NCI-H510A (cell line): ENCODE measurements at places on chromosomes 6 and 20.

- no peak for DNase-seq
Measured at GRCh38 chr6:91694016-91694654, 1107.3 kb upstream of the MAP3K7 start.

GRCh38 chr6:53827531-53827930 is 32.7 kb downstream of the LRRC1 start:
- DNase-seq = no peak

DNA sequence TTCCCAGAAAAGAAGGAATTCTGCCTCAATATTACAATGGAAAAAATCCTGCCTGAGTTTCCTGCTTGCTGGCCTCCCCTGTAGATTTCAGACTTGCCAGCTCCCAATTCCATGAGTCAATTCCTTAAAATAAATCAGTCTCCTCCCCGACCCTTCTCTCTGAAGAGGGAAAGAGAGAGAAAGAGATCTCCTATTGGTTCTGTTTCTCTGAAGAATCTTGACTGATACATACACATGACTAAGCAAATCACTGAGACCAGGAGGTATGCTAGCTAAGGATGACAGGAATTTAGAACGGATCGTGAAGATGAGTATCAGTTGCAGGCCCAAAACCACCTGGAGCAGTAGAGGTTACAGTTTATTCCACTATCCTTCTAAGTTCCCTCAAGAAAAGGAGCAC is 11.3 kb upstream of the RBM24 start:
- no peak for DNase-seq

DNA sequence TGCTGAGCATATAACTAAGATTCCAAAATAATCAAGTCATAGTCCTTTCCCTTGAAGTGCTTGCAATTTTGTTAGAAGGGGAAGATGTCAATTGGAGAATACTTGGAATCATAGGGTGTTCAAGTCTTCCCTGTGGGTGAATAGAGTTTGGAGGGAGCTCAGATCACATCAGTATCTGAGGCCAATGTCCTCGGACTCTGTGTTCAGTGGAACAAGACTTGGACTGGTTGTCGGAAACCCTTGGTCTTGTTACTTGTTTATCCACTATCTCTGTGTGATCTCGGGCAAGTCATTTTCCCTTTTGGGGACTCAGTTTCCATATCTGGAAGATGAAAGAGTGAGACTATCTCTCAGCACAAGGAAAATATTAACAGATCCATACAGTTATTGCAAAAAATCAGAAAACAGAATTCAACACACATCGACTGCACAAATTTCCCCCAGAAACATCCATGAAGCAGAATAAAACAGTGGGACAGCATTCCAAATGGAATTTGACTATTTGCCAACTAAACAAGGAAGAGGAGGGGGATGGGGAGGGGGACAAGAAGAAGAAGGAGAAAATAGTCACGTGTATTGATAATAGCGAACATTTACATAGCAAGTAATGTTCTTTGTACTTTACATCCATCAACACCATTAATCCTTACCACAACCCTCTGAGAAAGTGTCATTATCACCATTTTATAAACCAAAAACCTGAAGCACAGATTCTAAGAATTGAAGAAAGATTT is 3.9 kb upstream of the EDEM2 start:
- DNase-seq = no peak

- no peak for DNase-seq
Measured at GRCh38 chr6:107812234-107812769, 11.8 kb downstream of the SCML4 start.

GRCh38 chr6:135289816-135290215 is 108.7 kb downstream of the MYB start:
- no peak for DNase-seq

GRCh38 chr6:10687582-10687981 is 6.8 kb downstream of the C6orf52 start:
- no peak for DNase-seq

- DNase-seq = no peak
Measured at GRCh38 chr6:15929685-15930084, 199.2 kb upstream of the MYLIP start.

- no peak for DNase-seq
Measured at GRCh38 chr6:89412071-89413005, at the start of gene RRAGD. Gene RRAGD, minus strand, starts transcription at chr6:89412273. Its CDS starts 280 bp downstream, at chr6:89411993.

DNA sequence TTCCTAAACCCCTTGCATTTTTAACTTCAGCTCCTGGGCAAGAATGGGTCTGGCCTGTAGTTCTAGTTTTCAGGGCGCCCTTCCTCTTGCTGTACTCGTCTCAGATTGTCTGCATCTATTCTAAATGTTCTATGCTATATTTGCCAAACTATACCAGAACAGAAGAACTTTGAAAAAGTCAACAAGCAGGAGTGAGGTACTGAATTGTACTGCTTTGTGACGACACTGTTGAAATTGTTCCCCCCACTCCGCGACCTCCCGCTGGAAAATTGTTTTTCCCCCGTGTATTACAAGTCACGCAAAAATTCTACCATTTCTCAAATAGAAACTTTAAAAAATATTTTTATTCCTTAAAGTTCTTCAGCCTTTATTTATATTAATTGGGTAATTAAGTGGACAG is 73.9 kb downstream of the CBFA2T2 start:
- DNase-seq = no peak

DNA sequence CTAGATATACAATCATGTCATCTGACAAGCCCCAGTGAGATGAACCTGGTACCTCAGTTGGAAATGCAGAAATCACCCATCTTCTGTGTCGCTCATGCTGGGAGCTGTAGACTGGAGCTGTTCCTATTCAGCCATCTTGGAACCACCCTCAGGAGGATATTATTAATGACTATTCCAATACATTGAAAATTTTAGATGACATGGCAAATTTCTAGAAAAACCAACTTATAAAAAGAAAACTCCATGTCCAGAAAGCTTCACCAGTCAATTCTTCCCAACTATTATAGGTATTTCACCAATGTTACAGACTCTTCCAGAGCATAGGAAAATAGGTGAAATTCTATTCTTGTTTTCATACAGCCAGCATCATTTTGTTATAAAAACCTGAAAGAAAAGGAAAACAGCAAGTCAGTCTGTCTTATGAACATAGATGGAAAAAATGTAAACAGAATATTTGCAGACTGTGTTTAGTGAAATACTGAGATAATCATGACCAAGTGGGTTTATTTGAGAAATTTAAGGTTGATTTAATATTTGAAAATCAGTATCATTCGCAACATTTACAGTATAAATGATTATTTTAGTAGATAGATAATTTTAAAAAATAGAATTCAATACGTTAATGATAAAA is 43.3 kb downstream of the ATRN start:
- DNase-seq = no peak

DNA sequence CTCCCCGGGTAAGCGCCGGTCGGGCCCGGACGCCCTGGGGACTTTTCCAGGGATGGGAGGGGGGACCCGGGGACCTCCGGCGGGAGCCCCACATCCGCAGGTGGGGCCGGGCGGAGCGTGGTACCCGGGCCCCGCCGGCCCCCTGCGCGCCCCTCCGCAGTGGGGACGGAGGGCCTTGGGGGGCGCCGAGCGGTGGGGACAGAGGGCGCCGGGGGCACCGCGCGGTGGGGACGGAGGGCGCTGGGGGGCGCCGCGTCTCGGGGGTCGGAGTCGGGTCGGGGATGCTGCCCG is 270 bp downstream of the PLEKHG1 start:
- DNase-seq = no peak

DNA sequence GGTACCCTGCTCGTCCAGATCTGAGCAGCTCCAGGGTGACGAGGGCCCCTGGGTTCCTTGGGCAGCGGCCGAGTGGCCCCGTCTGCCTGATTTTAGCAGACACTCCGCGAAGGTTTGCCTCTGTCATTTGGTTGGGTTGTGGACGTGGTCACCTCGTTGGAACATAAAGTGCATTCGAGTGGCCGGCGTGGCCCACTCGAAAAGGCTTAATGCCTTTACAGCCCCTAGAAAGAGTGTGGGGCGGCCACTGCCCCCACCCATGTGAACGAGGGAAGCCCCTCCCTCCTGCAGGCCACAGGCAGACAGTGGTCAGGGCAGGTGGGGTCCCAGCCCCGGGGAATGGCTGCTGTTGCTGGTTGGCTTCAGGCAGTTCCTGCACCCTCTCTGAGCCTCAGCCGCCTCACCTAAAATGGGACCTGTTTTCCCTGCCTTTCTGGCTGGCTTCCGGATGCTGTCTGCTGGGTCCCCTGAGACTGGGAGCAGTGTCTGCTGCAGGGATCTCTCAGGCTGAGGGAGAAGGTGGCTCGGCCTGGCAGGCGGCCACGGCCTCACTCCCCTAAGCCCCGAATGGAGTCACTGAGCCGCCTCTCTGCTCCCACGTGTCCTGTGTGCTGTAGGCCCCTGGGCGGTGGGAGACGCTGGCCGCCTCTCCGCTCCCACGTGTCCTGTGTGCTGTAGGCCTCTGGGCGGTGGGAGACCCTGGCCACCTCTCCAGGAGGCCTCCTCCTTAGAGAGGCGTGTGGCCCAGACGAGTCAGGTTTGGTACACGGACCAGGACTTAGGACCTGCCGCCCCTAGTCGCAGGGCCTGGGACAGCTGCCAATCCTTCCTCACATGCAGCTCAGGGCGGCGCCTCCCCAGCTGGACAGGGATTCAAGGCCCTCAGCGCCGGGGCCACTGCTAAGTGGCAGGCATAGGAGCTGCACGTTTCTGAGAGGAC is 233.0 kb downstream of the ERMARD start:
- DNase-seq = no peak

DNA sequence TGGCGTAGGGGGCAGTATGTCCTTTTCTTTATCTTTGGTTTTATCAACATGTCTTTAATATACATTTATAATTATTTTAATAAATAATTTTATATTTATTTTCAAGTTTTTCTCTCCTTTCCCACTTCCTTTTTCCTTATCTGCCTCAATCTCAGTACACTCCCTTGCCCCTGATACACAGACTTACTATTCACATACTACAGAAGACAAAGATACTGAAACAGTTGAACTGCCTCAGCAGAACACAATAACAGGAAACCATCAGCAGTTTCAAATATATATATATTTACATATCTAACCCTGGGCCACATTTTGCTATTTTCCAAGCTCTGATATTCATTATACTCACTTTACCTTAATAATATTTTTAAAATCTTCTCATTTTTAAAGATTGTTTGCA is 19.8 kb downstream of the IBTK start:
- DNase-seq = no peak

- no peak for DNase-seq
Measured at GRCh38 chr6:44021589-44022295, 105.5 kb downstream of the MRPL14 start.

- DNase-seq = no peak
Measured at GRCh38 chr6:41692080-41692675, 43.2 kb downstream of the TFEB start.

DNA sequence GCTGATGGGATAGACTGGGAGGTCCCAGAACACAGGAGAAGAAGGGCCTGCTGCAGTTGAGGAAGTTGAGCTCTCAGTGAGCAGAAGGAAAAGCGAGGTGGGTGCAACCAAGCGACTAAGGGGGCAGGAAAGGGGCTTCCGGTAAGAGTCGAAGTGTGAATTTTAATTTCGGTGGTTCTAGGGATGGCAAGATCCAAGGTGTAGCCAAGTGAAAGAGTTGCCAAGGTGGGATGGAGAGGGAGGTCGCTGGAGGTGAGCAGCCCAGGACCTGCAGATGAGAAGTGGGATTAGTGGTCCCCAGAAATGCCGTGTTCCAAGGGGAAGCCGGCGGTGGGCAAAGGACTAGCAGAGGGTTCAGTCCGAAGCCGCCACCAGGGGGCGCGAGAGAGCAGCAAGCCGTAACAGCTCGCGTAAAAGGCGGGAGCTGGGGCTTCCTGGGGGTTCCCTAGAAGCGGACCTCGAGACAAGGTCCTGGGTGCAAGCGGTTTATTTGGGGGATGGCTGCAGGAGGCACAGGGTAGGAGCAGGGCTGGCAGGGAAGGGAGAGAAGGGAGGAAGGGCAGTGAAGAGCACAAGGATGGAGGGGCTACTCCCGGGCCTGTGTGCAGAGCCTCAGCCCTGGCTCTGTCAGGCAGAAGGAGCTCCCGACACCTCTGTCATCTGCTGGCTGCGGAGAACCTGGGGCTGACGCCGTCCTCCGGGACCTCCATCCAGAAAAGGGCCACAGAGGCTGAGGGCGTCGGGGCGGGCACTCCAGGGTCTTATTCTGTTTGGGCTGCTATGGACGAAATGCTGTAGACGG is 103.6 kb downstream of the PAX1 start:
- no peak for DNase-seq

DNA sequence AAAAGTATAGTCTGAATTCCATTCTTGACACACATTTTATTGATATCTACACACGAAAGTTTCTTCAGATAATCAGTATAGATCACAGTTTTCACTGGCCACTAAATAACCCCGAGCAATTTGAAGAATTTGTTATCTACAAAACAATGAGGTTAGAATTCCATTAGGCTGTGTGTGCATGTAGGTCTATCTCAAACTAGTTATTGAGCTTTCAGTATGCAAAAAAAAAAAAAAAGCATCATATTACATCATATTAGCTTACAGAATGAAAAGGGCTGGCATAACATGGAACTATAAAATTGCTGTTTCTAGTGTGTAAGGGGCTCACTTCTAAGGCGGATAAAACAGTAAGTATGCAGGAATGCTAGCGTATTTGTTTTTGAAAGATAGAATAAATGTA is 59.5 kb upstream of the ADGRG6 start:
- DNase-seq = no peak

GRCh38 chr6:67131827-67132226 is 1424.8 kb upstream of the EYS start:
- DNase-seq = no peak

DNA sequence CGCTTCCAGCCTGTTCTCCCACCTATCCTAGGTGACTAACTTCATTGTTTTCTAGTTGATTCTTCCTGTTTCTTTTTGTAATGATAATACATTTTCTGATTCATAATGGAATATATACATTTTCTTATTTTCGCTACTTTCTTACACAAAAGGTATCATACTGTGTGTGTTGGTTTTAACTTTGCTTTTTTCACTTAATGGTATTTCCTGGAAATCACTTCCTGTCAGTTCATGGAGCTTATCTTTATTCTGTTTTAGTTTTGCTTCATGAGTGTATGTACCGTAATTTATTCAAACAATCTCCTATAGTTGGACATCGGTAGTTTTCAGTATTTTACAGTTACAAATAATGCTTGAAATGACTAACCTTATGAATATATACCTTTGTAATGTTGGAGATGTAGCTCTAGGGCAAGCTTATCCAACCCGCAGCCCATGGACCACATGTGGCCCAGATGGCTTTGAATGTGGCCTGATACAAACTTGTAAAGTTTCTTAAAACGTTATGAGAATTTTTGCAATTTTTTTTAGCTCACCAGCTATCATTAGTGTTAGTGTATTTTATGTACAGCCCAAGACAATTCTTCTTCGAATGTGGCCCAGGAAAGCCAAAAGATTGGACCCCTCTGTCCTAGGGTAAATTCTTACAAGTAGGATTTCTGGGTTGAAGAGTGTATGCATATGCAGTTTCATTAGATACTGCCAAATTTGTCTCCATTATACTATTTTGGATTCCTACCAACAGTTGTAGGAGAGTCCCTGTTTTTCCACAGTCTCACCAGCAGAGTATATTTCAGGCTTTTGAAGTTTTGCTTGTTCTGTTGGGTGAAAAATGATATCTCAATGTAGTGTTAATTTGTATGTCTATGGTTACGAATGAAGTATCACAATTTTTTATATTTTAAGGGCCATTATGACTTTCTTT is 16.7 kb downstream of the TRMT11 start:
- no peak for DNase-seq
